ENCODE measurements at places on chromosomes 13 and 19. TPM values are rescaled to one million over a fixed set of nuclear protein-coding genes. Genes with fewer than 3 reads are reported as not detected.

Gene OR4F17
- total RNA-seq: not detected

Gene CILP2
- 0.99 TPM for total RNA-seq

Gene SIAH3
- total RNA-seq: 0.10 TPM

Gene MED26
- total RNA-seq: 36.4 TPM

Gene CPB2
- total RNA-seq: not detected

Gene FUT2
- not detected for total RNA-seq

Gene CEACAM4
- 0.31 TPM for total RNA-seq

Gene IER2
- 523 TPM for total RNA-seq

Gene GNA15
- 54.1 TPM for total RNA-seq

Gene KASH5
- total RNA-seq: not detected
